ENCODE measurements at places on chromosomes 12 and 14. TPM values are rescaled to one million over a fixed set of nuclear protein-coding genes. Genes with fewer than 3 reads are reported as not detected.
A peak's percentile ranks its signal among the peaks of the same experiment; 100 is the strongest.

- peaks cover 91% of the 10 kb centered on the region for H3K27me3 ChIP-seq
- H3K4me3 ChIP-seq, result no peak overlapping the region
- no peak overlapping the region for H3K27ac ChIP-seq
- no peak for DNase-seq
These were observed 155.3 kb downstream of the PHETA1 start for GRCh38 chr12:111213561-111213960.

The WNT5B gene
- total RNA-seq, result 0.24 TPM

- no peak for DNase-seq
- no peaks in the 10 kb centered on the region for H3K36me3 ChIP-seq
- no peak overlapping the region for H3K27ac ChIP-seq
- H3K4me3 ChIP-seq, result no peak overlapping the region
- H3K27me3 ChIP-seq, result peaks cover 74% of the 10 kb centered on the region
- H3K4me1 ChIP-seq, result no peaks in the 10 kb centered on the region
These were observed 20.2 kb upstream of the ESRRB start for GRCh38 chr14:76355771-76356170.

The IL22 gene
- total RNA-seq, result not detected

The PPM1A gene
- total RNA-seq, result 38.9 TPM

DNA sequence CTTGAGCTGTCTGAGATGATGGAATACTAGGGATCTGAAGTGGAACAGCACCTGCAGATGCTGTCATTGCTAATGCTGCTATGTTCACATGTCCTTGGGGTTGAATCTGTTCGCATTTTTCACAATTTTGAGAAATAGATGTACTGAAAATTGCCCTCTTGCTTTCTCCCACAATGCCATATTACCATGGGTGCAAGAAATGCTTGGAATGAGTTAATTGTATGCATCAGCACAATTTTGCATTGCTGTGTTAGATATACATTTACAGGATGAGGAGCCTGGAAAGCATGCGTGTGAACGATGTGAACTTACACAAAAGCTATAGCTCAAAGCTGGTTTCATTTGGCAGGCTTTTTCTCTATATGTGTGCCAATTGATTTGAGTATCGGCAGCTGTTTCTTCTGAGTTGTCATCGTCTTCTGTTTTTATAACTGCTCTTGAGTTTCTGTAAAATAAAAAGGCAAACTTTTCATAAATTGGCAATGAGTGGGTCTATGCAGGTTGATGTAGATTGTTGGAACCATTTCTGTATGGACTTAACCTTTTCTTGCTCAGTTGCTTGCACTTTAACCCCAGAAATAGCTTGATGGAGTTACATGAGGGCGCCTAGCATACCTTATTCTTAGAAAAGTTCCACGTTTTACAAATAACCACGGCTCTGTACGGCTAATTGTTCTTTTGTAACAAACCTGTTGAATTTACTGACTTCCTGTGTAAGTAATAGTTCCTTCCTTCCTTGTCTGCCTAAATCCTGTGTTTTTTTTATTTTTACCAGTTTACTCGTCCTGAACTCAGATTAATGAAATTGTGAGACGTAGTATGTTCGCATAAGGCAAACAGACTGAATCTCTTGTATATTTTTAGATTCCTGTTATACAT is 105.9 kb downstream of the FGD4 start:
- H3K27me3 ChIP-seq, result no peaks in the 10 kb centered on the region
- no peak overlapping the region for H3K4me3 ChIP-seq
- peaks cover 6% of the 10 kb centered on the region for H3K36me3 ChIP-seq

DNA sequence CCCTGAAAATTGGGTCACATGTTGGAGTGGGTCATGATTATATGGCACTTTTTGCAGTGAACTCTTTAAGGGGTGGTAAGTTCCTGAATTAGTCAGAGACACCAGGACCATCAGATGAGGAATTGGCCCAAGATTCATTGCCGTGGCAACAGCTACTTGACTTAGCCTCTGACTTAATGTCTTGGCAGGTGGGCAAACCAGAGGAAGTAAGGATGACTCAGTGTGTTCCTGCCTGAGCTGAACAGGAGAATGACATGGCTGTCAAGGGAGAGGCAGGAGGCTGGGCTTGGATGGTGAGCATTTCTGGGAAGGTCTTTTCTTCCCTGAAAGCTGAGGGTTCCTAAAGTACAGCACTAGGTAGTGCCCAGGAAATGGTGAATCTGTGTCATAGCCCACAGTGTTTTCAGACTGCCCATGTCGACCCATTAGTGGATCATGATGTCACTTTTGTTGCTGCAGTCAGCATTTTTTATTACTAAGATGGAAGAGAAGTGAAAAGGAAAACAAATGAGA is 170.1 kb upstream of the PWP1 start:
- peak; percentile 10 for DNase-seq
- H3K27me3 ChIP-seq, result peaks cover 37% of the 10 kb centered on the region
- no peak overlapping the region for H3K27ac ChIP-seq
- H3K4me3 ChIP-seq, result no peak overlapping the region
- no peaks in the 10 kb centered on the region for H3K36me3 ChIP-seq

GRCh38 chr14:43031598-43031997 is 1424.9 kb downstream of the LRFN5 start:
- DNase-seq, result no peak
- H3K4me3 ChIP-seq, result no peak overlapping the region
- no peaks in the 10 kb centered on the region for H3K36me3 ChIP-seq
- H3K27me3 ChIP-seq, result no peaks in the 10 kb centered on the region

The PLBD1 gene
- total RNA-seq, result 98.1 TPM

GRCh38 chr14:36579573-36580140 is 2.8 kb downstream of the NKX2-8 start:
- no peak for DNase-seq
- no peaks in the 10 kb centered on the region for H3K4me1 ChIP-seq
- H3K4me3 ChIP-seq, result no peak overlapping the region
- H3K36me3 ChIP-seq, result peaks cover 16% of the 10 kb centered on the region
- H3K27ac ChIP-seq, result no peak overlapping the region
- H3K27me3 ChIP-seq, result peaks cover 27% of the 10 kb centered on the region

DNA sequence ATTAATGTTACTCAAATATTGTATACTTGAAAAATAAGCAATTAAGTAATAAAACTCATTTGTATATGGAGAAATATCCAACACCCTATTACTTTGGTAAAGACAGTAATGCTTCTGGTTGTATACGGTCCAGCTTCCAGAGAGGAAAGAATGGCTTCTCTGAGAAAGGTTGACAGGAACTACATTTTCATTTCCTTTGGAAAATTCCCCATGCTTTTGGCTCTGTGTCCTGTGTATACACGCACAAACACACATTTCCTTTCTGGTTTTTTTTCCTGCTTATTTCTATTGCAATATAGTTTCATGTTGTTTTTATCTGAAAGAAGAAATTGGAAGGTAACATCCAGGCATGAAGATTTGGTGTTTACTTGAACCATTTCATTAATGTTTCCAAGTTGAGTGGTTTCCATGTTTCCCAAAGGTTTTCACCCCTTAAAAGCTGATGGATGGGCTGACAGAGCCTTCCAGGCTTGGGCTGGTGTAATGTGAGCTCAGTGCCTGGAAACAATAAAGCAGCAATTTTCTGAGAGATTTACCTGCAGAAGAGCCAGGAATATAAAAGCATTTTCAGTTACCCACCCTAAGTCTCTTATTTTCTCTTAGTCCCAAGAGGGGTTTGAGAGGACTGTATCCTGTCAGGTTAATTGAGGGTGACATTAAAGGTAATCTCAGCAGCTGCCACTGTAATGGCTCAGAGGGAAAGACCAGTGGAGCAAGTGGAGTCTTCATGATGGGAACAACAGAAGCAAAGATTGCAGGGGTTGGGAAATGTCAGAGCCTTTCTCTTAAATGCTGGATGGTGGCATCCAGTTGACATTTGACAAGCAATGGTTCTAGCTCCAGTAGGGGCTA is 33.4 kb upstream of the TMTC1 start:
- no peak for DNase-seq
- H3K27me3 ChIP-seq, result peaks cover 13% of the 10 kb centered on the region
- H3K27ac ChIP-seq, result no peak overlapping the region
- H3K4me3 ChIP-seq, result no peak overlapping the region

GRCh38 chr12:56014205-56014604 is 6.6 kb upstream of the IKZF4 start:
- peak; percentile 19 for DNase-seq
- no peaks in the 10 kb centered on the region for H3K27me3 ChIP-seq
- peaks cover 10% of the 10 kb centered on the region for H3K4me1 ChIP-seq
- H3K27ac ChIP-seq, result no peak overlapping the region
- H3K4me3 ChIP-seq, result no peak overlapping the region

The CPNE8 gene
- 18.6 TPM for total RNA-seq

DNA sequence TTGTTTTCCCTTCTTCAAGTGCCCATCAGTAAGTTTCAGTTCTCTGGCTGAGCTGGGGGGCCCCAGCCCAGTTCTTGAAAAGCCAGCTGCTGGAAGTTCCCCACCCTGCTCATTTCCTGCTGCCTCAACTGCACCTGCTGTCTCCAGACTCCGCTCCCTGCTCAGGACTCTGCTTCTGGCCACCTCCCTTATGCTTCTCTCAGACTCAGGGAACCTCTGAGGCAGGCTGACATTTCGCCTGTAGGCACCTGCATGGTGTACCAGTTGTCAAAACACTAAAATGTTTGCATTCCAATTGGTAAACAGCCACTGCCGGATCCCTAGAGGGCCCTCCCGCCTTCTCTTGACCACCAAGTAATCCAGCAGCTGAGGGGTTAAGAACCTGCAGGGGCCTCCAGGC is 136.5 kb upstream of the VRK1 start:
- H3K36me3 ChIP-seq, result no peaks in the 10 kb centered on the region
- DNase-seq, result no peak
- H3K4me3 ChIP-seq, result no peak overlapping the region
- peaks cover 81% of the 10 kb centered on the region for H3K27me3 ChIP-seq

The SDSL gene
- 25.5 TPM for total RNA-seq

The CLEC2B gene
- not detected for total RNA-seq
